ENCODE measurements at places on chromosomes 2 and 18.

DNA sequence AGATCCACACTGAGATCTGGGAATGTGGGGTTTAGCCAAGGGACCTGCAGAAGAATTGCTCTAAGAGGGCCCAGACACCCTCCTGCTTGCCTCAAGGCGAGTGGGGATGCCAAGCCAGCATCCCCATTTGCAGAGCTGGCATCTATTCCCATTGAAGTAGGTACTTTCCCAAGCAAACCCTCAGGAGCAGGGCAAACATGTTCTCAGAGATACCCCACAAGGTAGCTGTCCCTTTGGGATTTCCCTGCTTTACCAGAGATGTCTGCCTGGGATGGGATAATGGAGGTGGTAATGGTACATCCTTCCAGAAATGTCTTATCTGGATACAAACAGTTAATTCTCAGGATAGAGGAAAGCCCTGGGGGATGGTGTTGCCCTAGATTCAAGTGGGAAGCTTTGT lies 51.2 kb downstream of the GYPC start:
- DNase-seq: no peak

GRCh38 chr2:16121231-16121985 lies 181.1 kb downstream of the MYCN start:
- no peak for DNase-seq

DNA sequence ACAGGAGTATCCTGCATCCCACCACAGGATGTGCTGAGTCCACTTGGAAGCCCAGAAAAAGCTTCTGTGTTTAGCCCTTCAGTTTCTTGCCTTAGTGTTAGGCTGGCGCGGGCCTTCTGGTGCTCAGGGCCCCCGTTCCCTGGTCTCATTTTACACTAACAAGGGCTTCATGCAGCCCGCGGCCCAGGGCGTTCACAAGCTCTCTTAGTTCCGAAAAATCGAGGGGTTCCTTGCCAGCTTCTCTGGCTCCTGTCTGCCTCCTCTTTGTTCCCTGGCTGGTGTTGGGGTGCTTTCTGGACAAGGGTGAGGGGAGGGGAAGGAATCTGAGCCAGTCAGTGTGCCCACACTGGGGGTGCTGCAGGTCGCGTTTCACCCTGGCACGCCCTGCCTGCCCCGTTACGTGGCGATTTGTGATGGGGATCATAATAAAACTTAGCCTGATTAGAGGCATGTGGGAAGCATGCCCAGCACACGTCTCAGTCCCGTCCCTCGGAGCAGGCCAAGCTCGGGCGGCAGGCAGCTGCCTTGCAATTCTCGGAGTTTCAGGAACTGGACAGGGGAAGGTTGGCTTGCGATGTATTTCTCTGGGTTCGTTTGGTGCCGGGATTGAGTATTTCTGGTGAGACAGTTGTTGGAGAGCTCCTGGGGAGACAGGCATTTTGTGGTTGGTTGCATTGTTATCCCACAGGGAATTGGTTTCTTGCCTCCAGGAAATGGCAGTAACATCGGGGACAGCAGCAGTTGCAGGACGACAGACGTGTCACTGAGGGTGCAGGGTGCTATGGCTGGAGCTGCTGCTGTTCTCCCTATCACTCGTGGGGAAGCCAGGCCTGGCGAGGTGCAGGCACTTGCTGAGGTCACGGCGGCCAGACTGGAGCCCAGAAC lies 22.9 kb downstream of the SH3BP4 start:
- DNase-seq: peak; percentile 75

GRCh38 chr2:147224070-147224469 lies 620.8 kb upstream of the ACVR2A start:
- DNase-seq: peak; percentile 21

- DNase-seq: no peak
Observed at GRCh38 chr2:212489719-212490346, 48.8 kb downstream of the ERBB4 start.

- DNase-seq: no peak
Observed at GRCh38 chr2:46591562-46591961, 112.2 kb downstream of the TMEM247 start.

- DNase-seq: no peak
Observed at GRCh38 chr2:147492471-147492870, 352.4 kb upstream of the ACVR2A start.

DNA sequence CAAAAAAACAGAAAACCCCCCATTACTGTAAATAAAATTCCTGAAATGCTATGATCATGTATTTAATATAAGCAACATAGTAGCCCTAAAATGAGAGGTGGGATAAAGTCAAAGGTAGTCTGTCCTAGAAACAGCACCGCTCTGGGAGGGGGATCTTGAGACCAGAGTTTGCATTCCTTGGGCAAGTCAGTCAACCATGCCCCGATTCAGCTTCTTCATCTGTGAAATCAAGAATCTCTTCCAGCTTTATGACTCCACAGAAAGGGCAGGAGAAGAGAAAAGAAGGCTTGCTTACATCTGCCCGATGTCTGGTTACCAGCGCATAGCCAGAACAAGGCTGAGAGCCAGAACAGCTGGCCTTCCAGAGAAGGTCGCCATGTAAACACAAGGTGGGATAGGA lies 2.1 kb upstream of the FBLN7 start:
- no peak for DNase-seq

GRCh38 chr2:165898381-165898780 lies 55.2 kb downstream of the TTC21B start:
- no peak for DNase-seq

All from AG20443 (cell line).